ENCODE measurements at places on chromosomes 5 and 9.

DNA sequence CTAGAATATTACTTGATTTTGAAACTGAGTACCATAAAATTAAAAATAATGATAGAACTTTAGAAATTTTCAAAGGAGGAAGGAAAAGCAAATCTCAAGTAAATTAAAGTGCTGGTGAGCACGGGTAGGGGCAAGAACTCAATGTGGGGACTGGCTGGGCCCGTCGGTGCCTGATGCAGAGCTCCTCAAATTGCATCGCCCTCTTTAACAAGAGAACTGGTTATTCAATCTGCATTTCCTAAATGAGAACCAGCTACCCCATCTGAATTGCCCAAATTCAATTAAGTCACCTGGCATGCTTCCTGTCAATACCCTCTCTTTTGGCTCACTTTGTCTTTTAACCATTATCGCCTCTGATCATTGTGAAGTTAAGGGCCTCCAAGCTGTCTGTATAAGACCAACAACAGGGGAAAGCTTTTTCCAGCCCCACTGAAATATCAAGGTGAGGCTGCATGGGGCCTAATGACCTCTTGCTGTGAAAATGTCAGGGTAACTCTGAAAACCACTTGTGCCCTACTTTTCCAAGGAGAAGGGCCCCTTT, 316.7 kb downstream of the SLIT3 start:
- no peak for DNase-seq

DNA sequence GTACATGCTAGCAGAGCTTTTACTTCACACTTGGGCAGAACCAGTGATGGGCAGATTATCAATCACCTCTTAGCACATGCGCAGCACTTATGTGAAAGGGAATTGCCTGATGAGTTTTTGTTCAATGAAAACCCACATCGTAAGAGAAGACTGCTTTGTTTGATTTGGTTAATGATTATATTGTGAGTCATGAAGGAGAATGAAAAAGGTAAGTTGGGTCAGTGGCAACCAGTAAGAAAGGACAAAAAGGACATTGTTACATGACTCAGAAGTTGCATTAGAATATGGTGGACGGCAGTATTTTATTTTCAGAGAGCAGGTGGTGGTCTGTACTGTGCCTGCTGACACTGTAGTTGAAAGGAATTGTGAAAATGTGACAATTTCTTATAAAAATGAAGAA, 127.4 kb downstream of the AOPEP start:
- no peak for DNase-seq

GRCh38 chr9:137299203-137299565, 2.9 kb downstream of the NRARP start:
- no peak for DNase-seq

DNA sequence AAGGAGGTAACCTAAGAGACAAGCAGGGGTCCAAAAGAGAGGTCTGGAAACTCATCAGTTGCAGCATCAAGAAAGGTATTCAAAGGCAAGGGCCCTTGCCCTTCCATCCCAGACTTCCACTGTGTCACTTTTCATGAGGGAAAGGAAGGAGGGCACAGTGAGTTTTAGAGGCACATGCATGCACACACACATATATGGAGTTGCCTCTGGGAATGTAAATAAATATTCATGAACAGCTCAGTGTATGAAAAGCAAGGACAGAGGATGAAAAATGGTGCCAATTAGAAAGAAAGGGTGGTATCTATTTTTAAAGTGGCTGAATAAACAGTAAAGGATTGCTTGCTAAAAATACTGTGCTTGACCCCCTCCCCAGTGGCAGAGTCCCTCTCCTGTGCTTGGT, 105.3 kb upstream of the LRRTM2 start:
- no peak for DNase-seq

DNA sequence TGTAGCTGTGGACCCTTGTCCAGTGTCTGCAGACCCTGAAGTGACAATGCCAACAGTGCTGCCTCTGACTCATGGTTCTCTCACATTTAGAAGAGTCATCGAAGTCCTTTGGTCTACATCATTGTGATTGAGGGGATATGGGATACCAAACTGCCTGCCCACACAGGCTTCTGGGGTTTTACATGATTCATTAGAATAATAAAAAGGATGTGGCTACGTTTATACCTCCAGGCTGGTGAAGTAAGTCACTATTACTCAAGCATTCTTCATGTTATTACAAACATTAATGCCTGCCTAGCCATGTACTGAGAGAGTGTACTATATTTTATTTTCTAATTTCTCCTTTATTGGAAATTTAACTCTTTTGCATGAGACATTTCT, 365.7 kb downstream of the SPATA31D1 start:
- DNase-seq, result no peak

- DNase-seq, result no peak
These were observed 32.7 kb upstream of the ADAMTSL1 start for GRCh38 chr9:18441261-18441660.

DNA sequence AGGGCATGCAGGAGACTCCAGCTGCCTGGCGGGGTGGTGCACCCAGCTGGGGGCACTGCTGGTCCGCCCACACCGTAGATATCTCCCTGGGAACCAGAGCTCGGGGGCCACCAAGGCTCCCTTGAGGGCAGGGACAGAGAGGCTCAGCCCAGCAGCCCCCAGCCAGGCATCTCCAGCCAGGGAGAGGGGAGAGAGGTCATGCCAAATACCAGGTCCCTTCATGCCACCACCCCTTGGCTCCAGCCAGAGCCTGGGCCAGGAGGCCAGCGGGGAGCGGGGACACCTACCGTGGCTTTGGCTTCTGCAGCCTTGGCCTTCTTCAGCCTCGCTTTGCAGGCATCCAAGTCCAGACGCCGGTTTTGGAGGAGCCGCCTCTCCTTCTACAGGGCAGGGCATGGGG, 14.0 kb downstream of the SH3GLB2 start:
- no peak for DNase-seq

- no peak for DNase-seq
These were observed 382.3 kb upstream of the SLC30A5 start for GRCh38 chr5:68711293-68712200.

- DNase-seq, result no peak
These were observed 9.7 kb upstream of the OBP2A start for GRCh38 chr9:135536216-135536615.

DNA sequence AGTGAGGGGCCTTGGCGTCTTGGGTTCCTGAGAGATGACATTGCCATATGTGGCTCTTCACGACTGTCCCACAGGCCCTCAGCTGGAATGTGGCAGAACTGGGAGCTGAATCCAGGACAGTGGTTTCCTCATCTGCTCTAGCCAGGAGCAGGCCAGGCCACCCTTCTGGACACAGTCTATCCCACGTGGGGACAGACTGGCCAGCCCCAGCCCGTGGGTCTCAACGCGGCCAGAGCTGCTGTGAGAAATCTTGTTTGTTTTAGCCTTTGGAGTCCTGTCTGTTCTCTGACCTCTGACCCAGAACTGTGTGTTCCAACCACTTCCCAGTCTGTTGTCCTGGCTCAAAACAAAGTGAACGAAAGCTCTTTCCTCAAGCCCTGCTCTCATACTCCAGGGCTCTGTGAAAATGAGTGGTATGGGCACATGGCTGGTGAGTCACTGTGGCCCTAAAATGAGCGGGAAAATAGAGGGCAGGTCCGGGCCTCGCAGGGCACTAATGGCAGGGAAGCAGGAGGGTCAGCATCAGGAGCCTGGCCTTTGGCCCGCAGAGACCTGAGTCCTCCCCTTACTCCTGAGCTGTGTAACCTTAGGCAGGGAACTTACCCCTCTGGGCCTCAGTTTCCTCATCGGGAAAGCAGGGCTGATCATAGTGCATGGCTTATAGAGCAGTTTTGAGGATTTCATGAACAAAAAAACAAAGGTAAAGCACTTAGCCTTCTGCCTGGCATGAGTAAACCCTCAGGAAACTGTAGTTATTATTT, 34.8 kb upstream of the GLRX start:
- DNase-seq, result no peak

DNA sequence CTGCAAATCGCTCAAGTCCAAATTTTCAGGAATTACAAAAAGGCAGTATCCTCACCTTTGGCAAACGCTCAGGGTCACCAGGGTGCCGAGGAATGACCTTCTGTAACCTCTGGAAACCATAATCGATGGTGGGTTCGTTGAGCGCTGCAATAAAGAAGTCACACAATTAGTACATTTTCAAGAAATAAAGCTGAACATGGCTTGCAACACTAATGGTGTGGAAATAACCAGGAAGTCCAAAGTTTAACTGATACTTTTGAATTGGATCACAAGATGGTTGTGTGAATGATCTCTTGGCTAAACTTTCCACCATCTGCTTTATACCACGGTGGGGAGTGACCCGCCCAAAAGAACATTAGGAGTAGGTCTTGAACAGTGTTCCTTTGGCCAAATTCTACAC, 368.7 kb downstream of the EBF1 start:
- no peak for DNase-seq

DNA sequence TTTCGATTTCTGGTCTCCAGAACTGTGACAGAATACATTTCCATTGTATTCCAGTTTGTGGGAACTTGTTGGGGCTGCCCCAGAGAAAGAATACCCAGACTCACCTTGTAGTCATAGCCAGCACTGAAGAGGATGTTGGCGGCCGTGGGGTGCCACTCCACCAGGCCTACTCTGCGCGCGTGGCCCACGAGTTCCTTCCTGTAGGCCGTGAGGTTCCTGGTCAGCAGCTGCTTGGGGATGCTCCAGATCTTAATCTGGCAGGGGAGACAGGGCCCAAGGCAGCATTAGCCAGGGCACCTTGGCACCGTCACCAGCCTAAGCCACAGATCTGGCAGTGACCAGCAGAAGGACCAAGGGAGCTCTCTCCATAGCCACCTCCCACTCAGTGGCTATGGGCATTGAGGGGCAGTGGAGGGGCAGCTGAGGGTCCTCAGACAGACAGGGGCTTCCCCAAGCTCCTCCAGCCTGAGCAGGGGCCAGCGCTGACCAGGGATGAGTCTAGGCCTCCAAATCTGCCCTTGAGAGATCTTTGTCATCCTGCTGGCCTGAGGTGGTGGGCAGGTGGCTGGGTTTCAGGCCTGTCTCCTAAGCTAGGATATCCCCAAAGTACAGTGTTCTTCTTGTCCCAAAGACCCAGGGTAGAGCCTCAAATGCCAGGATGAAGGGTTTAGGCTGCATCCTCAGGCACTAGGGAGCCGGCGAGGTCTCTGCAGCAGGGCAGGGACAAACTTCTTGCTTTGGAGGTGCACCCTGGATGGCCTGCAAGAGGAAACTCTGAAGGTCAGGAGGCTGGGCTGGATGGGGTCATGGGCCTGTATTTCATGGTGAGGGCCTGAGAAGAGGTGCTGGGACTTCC, 15.9 kb upstream of the TRIM14 start:
- DNase-seq, result no peak

GRCh38 chr9:14281136-14281795, 32.7 kb downstream of the NFIB start:
- no peak for DNase-seq

GRCh38 chr5:58204966-58205365, 254.9 kb downstream of the PLK2 start:
- DNase-seq, result no peak

- DNase-seq, result no peak
These were observed 90.2 kb downstream of the TMEM174 start for GRCh38 chr5:73263001-73263710.

DNA sequence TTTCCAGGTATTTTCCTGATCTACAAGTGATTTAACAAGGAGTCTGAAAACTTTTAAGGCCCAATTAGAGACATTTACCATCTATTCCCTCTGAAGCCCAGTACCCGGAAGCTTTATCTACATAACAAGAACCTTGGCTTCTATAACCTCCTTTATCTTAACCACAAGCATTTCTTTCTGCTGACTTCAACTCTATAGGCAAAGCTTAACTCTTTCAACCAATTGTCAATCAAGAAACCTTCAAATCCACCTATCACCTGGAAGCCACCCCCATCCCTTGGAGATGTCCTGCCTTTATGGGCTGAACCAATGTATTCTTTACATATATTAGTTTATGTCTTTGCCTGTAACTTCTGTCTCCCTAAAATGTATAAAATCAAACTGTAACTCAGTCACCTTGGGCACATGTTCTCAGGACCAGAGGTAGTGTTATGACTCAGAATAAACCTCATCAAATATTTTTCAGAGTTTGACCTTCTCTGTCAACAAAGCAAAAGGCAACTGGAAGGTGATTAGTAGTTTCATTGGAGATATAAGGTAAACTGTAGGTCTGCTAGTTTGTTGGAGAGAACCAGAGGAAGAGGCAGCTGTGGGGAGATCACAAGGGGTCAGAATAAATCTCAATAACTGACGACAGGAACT, 13.0 kb upstream of the RIMOC1 start:
- no peak for DNase-seq

GRCh38 chr9:129885018-129885669, 49.9 kb downstream of the USP20 start:
- DNase-seq, result peak; percentile 43

DNA sequence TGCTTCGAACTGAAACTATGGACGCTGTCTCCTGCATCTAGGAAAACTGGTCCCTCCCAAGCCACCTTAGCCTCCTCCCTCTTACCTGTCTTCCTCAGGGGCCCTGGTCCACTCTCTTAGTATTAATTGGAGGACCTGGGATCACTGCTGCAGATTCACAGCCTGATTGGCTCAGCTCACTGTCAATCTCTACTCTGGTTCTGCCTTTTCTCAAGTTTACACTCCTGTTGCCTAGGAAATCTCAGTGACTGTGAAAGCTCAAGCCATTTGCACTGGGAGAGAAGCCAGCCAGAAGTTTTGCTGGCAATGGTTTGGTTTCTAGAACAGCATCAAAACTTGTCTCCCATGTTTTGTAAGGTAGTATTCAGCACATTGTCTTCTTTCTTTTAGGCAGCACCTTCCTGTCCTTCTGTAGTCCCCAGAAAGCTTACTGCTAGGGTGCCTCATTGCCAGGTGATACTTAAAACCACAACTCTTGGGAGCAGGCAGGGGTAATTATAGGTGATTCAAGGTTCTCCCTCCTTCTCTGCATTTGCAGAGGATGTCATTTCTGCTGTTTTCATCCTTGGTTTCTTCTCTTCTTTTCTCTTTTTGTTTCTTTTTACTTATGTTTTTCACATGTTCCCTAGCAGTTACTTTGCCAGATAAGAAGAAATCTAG, at the start of gene CAPSL:
Gene CAPSL, minus strand, starts transcription at position 55 of the 660 bp plus-strand sequence. CDS start 17,502 bp downstream, outside the sequence.
- DNase-seq, result peak; percentile 81

DNA sequence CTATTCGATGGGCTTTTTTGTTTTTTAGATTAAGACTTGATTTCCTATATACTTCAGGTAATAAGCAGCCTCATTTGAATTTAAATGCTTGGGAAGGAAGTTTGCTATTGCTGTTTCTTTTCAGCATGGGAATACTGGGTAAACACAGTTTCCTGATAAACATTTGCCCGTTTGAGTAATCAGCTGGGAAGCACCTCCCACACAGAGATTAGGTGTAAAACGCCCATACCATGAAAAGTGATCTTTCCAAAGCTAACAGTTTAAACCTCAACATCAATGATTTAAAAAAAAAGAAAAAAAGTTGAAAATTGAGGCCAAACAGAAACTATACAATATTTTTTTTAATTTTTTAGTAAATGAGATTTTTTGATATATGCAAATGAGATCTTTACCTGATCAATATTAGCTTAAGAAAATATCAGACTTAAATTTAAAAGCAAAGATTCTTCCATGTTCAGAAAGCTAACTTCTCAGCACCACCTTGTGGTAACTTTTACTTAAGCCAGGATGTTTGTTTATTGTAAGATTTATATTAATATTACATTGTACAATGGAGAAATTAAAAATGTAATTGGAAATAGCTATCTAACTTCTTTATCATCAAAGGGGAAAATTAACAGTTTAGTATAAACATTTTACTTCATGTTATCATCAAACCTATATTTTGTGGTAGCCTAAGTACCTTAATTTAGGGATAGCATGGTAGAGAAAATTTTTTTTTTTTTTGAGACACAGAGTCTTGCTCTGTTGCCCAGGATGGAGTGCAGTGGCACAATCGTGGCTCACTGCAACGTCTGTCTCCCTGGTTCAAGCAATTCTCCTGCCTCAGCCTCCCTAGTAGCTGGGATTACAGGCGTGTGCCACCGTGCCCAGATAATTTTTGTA, 39.8 kb downstream of the F2RL2 start:
- DNase-seq, result peak; percentile 62
